ENCODE measurements at places on chromosomes 7 and 10.
A peak's percentile ranks its signal among the peaks of the same experiment; 100 is the strongest.

- peak; percentile 22 for DNase-seq
Measured at GRCh38 chr10:129962031-129962871, 1.8 kb downstream of the EBF3 start.

GRCh38 chr10:25130906-25131305 lies 43.9 kb upstream of the GPR158 start:
- no peak for DNase-seq

GRCh38 chr10:2541176-2541575 lies 526.2 kb upstream of the PFKP start:
- DNase-seq = no peak

GRCh38 chr10:117365612-117366011 lies 9.6 kb downstream of the PDZD8 start:
- DNase-seq = no peak

GRCh38 chr7:18018296-18019215 lies 9.1 kb downstream of the PRPS1L1 start:
- DNase-seq = no peak

GRCh38 chr7:2929321-2930201 lies 85.5 kb upstream of the GNA12 start:
- no peak for DNase-seq

DNA sequence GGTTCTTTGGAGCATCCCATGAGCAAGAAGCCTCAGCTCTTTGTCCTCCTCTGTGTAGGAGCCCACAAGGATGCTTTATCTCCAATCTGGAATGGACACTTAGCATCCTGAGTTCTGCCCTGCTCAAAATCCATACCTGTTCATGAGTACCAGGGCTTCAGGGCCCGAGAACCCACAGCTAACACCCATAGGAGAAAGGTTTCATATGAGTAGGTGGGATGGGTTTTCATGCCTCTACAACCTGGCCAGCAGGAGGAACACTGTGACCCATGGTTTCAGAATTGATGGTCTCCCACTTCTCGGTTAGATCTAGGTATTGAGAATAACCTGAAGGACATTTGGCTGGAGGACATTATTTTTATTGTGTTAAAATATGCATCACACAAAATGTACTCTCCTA lies 57.8 kb downstream of the TBXAS1 start:
- no peak for DNase-seq

DNA sequence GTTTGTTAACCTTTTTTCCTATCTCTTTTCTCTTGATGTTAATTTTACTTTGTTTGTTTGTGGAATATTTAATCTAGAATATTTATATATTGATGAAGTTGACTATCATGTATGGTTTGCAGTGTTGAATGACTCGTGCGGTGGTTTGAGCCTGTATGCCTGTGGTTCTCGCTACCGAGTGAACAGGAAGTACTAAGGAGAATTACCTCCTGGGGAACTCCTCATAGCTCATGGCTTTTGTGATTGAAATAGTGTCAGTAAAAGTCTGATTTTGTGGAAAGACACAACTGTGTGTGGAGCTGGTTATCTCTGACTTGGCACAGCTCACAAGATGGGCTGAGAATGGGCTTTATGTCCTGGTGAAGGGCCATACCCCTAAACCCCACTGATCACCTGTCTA lies 498.6 kb downstream of the GLRX3 start:
- DNase-seq = no peak

DNA sequence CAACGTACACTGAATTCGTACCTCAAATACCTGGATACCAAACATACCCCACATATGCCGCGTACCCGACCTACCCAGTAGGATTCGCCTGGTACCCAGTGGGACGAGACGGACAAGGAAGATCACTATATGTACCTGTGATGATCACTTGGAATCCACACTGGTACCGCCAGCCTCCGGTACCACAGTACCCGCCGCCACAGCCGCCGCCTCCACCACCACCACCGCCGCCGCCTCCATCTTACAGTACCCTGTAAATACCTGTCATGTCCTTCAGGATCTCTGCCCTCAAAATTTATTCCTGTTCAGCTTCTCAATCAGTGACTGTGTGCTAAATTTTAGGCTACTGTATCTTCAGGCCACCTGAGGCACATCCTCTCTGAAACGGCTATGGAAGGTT lies 9.5 kb upstream of the SGCE start:
- DNase-seq = no peak

- no peak for DNase-seq
Measured at GRCh38 chr10:30166929-30167328, 107.5 kb upstream of the JCAD start.

GRCh38 chr7:2510909-2511768 lies 8.4 kb upstream of the LFNG start:
- no peak for DNase-seq

- DNase-seq = no peak
Measured at GRCh38 chr7:75715864-75716263, 22.9 kb downstream of the HIP1 start.

GRCh38 chr7:30032310-30033125 lies 4.3 kb downstream of the PLEKHA8 start:
- no peak for DNase-seq

DNA sequence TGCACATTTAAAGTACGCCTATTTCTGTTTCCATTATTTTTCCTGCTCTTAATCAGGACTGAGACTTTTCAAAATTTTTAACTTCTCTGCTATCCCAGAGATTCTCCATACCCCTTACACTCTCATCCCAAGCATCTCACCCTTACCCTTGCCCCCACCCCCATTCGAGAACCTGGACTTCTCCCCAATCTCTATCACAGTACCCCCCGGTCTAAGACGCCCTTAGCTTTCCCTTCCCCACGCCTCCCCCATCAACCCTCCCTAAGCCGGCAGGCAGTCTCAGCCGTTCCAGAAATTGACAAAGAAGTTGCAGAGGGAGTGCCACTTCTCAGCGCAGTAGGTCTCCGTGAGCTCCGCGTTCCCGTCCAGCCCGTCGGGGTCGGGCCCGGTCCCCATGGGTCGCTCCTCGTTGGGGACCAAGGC lies 1.4 kb downstream of the FGFBP3 start:
- DNase-seq = no peak

DNA sequence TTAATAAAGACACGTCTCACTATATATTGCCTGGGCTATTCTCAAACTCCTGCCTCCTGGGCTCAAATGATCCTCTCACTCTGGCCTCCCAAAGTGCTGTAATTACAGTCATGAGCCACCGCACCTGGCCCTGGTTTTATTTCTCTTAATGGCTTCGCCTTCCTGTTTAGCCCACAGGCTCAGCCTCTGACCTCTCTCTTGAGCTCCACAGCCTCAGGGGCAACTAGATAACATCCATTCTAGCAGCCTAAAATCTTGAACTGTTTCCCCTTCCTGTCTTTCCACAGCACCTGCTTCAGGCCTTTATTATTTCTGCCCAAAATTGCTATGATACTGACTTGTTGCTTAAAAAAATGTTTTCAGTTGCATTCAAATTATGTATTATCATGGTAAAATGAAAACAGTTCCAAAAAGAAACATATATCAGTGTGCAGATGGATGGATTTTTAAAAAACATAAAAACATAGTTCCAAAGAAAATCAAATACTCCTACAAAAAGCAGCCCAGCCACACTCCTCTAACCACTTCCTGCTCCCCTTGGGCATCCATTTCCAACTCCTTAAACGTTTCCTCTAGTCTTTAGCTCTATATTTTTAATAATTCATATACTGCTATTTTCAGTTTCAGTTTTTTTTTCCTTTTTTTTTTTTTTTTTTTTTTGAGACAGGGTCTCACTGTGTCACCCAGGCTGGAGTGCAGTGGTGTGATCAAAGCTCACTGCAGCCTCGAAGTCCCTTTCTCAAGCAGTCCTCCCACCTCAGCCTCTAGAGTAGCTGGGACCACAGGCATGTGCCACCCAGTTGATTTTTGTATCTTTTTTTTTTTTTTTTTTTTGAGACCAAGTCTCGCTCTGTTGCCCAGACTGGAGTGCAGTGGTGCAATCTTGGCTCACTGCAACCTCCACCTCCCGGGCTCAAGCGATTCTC lies 5.1 kb upstream of the BAZ1B start:
- DNase-seq = no peak

DNA sequence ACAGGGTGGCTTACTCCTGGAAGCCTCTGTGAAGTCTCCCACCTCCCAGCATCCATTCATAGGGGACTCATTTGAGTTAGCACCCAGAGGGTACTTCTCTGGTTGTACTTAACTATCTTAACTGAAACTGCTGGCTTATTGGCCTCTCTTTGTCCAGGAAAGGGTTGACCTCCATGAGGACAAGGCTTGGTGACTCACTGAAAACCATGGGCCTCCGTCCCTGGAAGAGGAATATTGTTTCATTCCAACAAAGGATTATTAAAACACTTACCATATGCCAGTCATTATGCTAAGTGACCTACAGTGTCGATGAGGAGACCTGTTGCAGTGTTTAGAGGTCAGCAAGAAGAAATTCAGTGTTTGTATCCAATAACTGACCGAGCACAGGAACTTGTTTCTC lies 175.9 kb downstream of the PLPP4 start:
- DNase-seq = no peak

GRCh38 chr10:121722665-121723064 lies 124.4 kb upstream of the FGFR2 start:
- DNase-seq = no peak
